ENCODE measurements at places on chromosomes 13 and 19.

DNA sequence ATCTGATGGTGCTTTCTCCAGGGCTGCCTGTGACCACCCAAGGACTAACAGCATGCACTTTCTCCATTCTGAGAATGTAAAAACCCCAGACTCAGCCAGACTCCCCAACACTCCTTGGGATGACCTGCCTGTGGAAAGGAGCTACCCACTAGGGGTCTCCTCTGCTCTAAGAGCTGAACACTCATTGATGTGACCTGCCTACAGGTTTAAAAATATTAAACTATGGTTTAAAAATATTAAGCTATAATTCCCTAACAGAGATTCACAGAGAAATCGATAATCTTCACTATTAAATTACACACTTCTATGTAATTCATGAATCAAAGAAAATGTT, 696.2 kb upstream of the SLITRK5 start:
- no peak for DNase-seq

DNA sequence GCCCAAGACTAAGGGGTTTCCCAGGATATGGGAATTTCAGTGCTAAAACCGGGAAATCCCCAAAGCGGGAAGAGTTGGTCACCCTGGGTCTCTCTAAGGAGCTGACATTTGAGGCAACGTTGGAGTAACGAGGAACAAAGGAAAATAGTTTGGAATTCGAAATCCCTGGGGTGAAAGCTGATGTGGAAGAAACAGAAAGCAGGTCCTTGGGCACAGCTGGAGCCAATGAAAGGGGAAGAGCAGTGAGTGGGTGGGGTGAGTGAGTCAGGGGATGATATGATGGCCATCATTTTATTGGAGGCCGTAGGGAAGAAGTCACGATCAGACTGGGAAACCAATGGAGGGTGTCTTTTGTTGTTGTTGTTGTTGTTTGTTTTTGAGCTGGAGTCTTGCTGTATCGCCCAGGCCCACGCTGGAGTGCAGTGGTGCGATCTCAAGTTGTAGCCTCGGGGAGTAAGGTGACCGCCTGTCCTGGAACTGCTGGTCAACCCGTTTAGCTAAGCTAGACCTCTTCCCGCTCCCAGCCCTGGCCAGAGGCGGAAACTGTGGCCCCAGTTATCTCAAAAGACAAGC, 3.4 kb upstream of the RFX2 start:
- no peak for DNase-seq

DNA sequence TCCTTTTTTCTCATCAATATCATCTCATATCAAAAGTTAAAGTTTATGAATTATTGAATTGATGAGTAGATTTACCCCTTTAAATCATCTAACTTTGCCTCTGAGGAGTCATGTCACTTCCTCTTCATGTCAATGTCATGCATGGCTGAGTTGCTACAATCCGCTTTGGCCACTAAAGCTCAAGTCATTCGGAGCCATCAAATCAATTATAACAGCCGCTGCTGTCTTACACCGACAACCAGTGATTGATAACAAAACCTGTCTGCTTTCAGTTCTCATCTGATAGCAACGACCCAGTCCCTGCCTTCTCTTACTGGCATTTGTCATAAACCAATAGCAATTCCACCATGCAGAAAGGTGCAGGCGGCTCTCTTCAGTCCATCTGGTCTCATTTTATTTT, 429.3 kb downstream of the DIAPH3 start:
- DNase-seq, result no peak

- DNase-seq, result no peak
Measured at GRCh38 chr19:6987850-6988249, 33.4 kb downstream of the MBD3L2B start.

- no peak for DNase-seq
Measured at GRCh38 chr19:29271911-29272310, 59.0 kb upstream of the UQCRFS1 start.

- peak; percentile 25 for DNase-seq
Measured at GRCh38 chr19:18262917-18263316, 11.3 kb downstream of the IQCN start.

DNA sequence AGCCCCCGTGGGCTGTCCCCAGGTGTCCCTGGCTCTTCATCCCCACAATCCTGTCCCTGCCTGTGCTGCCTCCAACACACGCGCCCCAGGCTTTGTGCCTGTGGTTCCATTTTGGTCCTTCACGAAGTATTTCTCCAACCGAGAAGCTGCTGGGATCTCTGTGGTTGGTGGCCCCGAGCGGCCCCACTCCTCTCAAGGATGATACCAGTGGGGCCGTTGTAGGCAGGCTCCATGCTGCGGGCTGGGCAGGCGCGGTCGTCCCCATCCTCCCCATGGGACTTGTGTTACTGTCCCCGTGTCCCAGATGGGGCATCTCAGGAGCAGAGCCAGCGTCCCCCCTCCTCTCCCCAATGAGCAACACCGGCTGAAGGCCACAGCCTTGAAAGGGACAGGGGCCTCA, 3.7 kb upstream of the ZNF554 start:
- DNase-seq, result no peak

DNA sequence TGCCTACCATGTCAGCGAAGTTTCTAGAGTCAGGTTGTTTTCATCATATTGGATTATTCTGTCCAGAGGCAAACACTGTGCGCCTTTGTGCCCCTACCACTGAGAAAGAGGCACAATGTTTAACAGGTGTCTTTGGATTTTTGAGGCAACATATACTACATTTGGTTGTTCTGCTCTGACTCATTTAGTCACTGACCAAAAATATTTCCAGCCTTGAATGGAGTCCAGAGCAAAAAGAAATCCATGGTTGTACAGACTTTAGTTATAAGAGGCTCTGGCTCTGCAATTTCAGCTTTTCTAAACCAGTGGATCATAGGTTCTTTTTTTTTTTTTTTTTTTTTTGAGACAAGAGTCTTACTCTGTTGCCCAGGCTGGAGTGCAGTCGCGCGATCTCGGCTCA, 35.7 kb downstream of the LACC1 start:
- DNase-seq, result peak; percentile 63

GRCh38 chr13:33168321-33168960, 117.1 kb downstream of the STARD13 start:
- peak; percentile 25 for DNase-seq

GRCh38 chr19:51478381-51479234, at the start of gene CEACAM18:
CEACAM18 (plus strand) TSS chr19:51478539.
- DNase-seq, result no peak

DNA sequence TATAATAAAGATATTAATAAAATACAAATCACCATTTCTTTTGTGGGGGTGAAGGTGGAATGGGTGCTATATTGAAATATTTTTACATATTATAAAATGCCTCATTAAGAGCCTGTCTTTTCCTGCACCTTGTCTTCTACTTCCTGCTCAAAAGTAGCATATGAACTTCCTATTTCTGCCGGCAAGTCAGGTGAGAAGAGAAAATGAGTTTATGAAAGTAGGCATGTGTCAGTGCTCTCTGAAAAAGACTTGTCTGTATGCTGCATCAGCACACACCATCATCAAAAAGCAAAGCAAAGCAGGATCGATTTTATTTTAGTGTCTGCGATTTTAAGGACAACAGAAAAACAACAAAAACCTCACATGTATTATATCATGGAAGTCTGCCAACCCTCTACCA, 114.2 kb downstream of the RAP2A start:
- DNase-seq, result no peak

GRCh38 chr19:32908641-32909190, 39.1 kb upstream of the SLC7A9 start:
- DNase-seq, result no peak

DNA sequence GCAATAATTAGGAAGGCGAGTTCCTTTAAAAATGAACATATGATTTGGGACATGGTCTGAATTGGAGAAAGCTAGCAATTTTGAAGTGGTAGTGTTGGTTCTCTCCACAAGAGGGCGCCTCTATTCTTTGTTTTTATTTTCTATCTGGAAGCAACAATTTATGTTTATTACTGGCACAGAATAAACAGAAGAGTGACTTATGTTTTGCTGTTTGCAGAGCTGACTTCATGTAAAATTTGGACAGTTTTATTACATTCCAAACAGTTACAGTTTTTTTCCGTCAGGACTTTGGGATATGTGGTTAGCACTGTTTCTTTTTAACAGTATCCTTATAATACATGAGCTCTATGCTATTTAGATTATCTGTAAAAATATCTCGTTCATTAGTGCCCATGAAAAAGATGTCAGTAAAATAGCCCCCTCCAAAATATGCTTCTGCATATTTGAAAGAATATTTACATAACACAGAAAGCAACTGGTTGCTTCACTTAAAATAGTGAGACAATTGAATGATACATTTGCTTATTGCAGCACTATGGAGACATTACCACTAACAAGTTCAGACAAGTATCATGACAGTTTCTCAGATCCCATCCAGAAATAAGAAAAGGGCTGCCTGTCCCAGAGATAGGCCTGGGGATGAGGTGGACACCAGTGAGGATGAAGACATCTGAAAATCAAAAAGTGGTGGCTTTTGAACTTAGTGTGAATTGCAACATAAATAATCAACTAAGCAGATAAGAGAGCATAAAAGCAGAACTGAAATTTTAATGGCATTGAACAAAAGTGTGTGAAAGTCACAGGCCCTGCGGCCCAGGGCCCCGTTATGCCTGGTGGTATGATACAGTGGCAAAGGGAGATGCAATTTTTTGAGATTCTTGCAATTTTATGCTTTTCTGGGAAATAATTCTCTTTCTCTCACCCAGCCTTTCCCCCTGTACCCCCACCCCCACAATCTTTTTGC, 32.3 kb upstream of the FGF9 start:
- peak; percentile 21 for DNase-seq

- DNase-seq, result no peak
Measured at GRCh38 chr19:772730-773436, 22.0 kb downstream of the MISP start.

GRCh38 chr13:101773062-101773461, 320.6 kb downstream of the ITGBL1 start:
- DNase-seq, result no peak

GRCh38 chr13:91119643-91120042, 227.8 kb upstream of the MIR17HG start:
- DNase-seq, result no peak

GRCh38 chr19:35223084-35223790, 5.3 kb downstream of the FAM187B start:
- no peak for DNase-seq

DNA sequence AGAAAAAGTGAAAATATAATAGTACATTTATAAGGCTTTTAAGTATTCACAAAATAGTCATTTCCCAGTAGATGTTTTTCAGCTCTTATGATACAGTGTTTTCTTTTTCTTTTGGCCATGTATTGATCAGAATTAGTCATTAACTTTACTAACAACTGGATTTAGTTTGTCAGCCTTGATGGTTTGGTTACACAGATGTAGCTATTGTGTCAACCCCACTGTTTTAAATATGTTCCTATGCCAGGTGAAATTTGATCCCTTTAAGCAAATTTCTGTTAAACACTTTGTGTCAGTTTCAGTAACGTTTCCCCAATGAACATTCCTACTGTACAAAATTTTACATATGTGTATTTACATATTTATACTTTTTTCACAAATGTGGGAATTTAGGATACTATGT, 261.5 kb upstream of the STARD13 start:
- no peak for DNase-seq

GRCh38 chr19:7973883-7974282, 30.4 kb upstream of the TIMM44 start:
- DNase-seq, result no peak
